ENCODE measurements at places on chromosomes 2 and 18.
A peak's percentile ranks its signal among the peaks of the same experiment; 100 is the strongest.

DNA sequence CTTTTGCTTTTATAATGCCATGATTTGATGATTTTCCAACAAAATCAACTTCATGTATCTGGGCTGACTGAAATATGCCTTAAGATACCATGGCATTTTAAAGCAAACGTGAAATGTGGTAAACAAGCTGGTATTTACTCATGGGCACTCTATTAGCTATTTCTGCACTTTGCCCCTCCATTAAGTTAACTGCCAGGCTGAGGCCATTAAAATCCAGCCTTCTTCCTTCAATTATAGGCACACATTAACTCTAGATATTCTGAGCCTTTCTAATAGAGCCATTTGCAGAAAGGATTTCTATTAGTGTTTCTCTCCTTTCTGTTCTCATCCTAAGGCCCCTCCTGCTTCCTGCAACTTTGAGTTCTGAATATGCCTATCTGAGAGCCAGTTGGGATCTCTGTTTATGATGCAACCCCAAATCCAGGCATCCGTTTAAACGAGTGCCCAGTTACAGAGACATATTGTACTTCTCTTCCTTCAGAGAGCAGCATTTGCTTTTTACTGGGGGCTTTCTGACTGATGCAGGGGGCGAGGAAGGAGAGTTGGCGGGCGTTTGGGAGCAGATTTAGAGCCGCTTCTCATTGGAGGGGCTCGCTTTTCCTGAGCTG is 1.6 kb upstream of the KCNJ3 start:
- no peak for DNase-seq

GRCh38 chr2:226911932-226912331 is 76.1 kb downstream of the RHBDD1 start:
- no peak for DNase-seq

DNA sequence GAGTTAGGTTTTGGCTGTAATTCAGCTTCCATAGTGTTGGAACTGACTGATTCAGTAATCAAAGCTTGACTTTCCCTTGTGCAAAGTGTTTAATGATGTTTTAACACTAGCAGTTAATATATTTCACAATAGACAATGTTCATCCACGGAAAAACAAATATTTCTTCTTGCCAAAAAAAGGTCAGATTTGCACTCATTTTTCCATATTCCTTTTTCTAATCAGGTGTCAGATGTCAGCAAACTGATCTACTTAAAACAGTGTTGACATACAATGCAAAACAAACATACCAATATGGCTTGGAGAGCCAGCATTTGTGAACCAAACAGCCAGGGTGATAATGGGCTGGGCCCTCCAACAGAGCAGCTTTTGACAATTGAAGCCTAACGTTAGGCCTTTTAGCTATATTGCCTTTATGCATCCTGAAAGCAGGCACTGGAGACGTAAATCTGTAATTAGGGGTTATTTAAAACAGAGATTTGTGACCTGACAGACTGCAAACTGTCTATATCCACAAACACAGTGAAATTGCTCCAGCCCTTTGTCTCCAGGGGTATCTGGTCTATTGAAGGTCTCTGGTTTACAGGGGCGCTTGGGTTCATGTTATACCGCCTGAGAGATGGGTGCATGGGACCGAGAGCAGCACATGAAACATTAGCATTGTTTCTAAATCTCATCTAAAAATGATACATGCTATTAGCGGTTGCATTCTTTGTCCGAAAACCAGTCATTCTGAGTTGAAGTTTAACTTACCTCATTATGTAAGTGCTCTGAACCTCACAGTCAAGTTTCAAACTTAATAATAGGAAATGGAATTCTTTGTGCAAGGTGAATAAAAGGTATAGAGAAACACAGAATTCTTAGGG is 7.1 kb upstream of the CDCA7 start:
- peak; percentile 20 for DNase-seq

GRCh38 chr2:66579186-66580126 is 144.5 kb downstream of the MEIS1 start:
- peak; percentile 49 for DNase-seq

DNA sequence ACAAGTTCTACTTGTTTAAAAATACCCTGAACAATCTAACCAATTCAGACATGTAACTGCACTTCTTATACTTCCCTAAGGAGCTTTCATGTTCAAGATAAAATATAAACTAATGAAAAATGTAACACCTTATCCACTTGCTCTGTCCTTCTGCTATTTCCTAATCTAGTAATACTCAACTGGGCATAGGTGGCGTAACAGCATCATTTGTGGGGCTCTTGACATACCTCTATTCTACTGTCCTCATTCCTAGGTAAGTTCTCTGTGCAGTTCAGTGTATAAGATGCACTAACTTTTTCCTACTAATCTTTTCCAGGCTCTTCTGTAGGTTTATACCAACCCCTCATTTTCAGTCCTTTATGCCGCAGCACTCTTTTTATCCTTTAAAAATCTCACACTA is 36.7 kb downstream of the PRKD3 start:
- DNase-seq = no peak
